ENCODE measurements at places on chromosomes 5 and 9.

DNA sequence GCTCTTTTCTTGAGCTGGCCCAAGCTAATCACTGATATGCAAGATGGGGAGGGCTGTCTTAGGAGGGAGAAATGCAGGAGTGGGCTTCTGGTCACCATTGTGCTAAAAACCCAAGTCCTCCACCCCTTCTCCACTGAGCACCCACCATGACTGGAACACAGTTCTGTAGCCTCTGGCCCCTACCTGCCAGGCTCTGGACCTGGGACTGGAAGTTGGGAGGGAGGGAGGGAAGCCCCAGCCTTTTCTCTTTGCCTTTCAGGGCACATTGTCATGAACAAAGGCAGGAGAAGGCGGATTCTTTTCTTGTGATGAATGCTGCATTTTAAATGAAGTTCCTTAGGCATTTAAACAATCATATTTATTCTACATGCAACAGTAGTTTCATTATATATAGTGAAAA, 559.1 kb upstream of the TRPC7 start:
- DNase-seq, result no peak

DNA sequence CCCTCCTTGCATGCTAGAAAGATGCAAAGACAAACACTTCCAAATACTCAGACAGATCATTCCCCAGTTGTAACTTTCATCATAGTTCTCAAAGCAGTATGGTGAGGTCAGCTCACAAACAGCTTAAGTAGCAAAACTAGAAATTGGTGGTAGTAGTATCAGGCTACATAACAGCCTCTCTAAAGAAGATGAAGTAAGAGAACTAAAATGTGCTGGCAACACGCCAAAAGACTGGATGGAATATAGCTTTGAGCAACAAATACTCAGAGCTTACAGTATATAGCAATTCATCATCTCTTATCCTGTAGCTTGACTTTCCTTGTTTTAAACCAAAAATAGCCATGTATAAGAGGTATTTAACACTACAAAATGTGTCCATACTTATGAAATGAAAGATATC, 7.5 kb downstream of the PFDN1 start:
- no peak for DNase-seq

GRCh38 chr5:172559004-172559932, 81.8 kb upstream of the NEURL1B start:
- no peak for DNase-seq

DNA sequence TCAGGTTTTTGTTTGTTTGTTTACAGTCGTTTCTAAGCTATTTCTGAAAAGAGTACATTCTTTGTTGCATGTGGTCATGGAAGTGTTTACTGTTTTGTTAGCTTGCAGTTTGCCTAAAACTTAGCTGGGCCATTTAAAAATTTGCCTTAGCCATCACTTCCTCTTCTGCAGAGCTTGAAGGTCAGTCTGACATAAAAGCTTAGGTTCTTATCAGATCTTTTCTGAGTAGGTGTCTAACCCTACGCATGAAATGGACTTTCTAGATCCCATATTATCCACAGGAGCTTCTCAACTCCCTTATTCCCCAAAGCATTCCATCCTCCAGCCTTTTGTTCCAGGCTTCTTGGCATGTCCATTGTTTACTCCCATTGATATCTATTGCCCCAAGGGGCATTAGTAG, 90.3 kb downstream of the AP3B1 start:
- no peak for DNase-seq

DNA sequence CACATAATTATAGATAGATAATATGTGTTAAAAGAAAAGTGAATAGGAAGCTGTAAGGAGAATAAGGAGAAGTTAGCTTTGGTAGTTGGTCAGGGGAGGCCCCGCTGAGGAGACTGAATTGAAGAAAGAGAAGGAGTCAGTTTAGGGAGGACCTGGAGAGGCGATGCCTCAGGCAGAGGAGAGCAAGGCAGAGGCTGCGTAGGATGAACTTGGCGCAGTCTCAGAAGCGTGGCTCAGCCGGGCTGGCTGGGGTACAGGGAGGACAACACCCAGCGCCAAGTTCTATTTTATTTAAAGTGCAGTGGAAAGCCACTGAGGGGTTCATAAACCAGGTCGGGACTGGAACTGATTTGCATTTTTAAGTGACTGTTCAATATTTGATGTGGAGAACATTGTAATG, 68.5 kb downstream of the PTCD2 start:
- no peak for DNase-seq

Data from stimulated activated CD4-positive, alpha-beta T cell treated with anti-CD3 and anti-CD28 coated beads, Interleukin-12 subunit alpha, Interleukin-12 subunit beta, amount 100 ng/mL, for 4 hours (primary cell).